ENCODE measurements at places on chromosomes 11 and 22.

- no peak for DNase-seq
Observed at GRCh38 chr22:23553924-23554870, 25.9 kb downstream of the IGLL1 start.

- DNase-seq: no peak
Observed at GRCh38 chr11:128625746-128626145, 38.4 kb upstream of the ETS1 start.

DNA sequence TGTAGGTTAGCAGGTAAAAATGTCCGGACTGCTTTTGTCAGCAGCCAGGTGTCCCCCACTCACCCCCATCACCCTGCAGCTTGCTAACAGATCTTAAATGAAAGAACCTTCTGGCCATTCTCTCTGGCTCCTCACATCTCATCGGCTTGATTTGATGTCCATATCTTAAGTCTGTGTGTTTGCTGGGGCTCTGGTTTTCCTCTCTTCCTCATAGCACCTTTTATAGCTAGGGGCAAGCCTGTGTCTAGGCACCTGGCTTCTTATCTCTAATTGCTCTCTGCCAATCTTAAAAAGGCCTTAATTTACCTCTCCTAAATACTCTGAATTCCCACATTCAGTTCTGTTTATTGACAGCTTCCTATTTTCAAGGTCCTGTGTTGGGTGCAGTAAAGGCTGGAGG is 72.0 kb downstream of the ARHGAP42 start:
- DNase-seq: no peak

GRCh38 chr11:94546886-94547285 is 3.2 kb downstream of the FUT4 start:
- DNase-seq: peak; percentile 21

GRCh38 chr22:31141551-31141950 is 1.2 kb upstream of the PLA2G3 start:
- no peak for DNase-seq

- no peak for DNase-seq
Observed at GRCh38 chr11:30329150-30329940, 6.4 kb downstream of the ARL14EP start.

GRCh38 chr11:68666849-68667248 is 17.5 kb upstream of the GAL start:
- DNase-seq: no peak

DNA sequence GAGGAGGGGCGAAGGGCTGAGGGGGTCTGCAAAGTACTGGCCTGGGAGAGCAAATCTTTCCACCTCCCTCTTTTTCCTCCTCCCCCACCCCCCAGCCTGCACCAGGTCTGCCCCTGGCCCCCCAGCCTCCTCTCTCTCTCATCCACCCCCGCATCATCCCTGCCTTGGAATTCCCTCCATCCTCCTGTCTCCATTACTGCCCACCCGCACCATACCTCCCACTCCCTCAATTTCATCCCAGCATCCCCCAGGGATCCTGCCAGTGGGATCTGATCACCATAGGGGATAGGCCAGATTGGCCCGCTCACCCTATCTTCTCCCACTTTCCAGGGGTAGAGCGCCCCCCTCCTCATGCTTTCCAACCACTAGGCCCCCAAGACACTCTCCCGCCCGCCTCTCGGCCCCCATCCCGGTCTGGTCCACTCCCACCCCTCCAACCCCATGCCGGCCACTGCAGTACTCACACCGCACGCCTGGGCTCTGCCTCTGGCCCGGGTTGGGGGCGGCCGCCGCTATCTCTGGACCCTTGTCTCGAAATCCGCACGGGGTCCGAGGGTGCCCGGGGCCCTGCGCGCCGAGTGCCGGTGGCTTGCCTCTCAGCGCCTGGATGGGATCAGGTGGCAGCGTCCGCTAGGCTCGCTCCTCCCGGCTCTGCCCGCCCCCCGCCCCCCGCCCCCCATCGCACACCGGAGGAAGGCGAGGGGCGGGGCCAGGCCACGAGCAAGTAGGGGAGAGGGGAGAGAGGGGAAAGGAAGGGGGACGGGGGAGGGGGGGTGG is at the start of gene GAL3ST3:
Gene GAL3ST3, minus strand, starts transcription at position 615 of the 777 bp plus-strand sequence. CDS start 3,746 bp downstream, outside the sequence.
- DNase-seq: no peak

- no peak for DNase-seq
Observed at GRCh38 chr11:38788561-38788960, 2190.5 kb upstream of the RAG2 start.

- peak; percentile 40 for DNase-seq
Observed at GRCh38 chr22:23536821-23537345, 43.2 kb downstream of the IGLL1 start.

DNA sequence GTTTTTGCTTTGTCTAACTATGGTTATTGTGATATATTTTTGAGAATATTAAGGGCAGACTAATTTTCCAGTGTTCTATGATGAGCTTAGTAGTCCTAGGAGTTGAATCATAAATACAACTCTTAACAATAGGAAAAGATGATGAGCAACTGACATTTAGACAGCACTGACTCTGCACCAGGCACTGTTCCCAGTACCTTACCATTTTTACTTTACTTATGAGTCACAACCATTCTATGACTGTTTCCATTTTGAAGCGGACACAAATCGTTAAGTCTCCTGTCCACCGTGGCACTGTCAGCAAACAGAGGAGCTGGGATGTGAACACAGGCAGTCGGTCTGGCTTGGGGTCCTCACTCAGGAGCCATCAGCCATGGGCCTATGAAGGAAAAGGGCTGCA is 3.4 kb upstream of the SCGB2A2 start:
- no peak for DNase-seq

DNA sequence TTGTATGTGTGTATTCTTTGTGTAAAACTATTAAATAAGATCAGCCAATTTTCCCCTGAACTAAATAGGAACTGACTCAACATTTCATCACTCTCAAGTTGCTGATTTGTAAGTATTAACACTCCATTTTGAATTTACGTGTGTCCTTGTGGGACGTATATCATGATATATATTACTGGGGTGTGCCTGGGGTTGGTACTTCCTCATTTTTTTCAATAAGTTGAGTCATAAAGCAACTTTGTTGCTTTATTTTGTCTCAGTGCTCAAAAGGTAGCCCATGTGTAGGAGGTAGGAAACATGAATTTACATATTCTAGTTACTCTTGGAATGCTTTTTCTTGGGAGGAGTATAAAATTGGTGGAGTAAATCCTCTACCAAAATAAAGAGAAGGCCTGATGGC is 193.9 kb upstream of the RAG2 start:
- DNase-seq: no peak

- DNase-seq: peak; percentile 20
Observed at GRCh38 chr11:8593455-8593854, 573 bp downstream of the STK33 start.

DNA sequence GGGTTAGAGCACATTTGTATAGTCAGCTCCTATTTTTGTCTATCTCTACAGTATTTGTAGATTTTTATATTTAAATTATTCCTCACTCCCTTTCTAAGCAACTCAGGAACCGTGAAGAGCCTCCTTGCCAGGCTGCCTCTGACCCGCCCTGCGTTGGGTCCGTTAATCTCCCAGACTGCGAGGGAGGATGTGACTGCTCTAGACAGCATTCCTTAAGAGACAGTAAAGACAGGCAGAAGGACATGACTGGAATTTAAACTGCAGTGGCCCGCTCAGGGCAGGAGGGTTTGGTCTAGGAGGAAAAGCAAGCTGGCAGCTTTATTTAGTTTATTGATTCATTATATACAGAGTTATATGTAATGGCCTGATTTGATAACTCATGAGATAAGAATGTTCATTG is 413.7 kb downstream of the TMEM135 start:
- no peak for DNase-seq

- no peak for DNase-seq
Observed at GRCh38 chr11:71223081-71223405, 29.3 kb downstream of the SHANK2 start.

DNA sequence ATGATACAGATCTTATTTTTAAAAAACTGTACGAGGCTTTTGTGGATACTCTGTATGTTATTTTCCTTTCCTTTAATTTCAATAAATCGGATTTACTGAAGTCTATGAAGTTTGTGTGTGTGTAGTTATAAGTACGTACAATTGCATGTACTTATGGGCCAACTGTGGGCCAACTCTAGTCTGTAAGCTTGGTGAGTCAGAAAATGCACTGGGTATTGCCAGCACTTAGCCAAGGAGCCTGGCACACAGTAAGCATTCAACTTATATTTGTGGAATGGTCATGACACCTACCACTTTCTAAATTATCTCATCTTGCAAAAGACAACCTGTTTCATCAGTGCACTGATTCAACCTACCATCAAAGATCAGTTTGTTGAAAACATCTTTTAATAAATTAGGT is 32.6 kb downstream of the THAP12 start:
- no peak for DNase-seq

DNA sequence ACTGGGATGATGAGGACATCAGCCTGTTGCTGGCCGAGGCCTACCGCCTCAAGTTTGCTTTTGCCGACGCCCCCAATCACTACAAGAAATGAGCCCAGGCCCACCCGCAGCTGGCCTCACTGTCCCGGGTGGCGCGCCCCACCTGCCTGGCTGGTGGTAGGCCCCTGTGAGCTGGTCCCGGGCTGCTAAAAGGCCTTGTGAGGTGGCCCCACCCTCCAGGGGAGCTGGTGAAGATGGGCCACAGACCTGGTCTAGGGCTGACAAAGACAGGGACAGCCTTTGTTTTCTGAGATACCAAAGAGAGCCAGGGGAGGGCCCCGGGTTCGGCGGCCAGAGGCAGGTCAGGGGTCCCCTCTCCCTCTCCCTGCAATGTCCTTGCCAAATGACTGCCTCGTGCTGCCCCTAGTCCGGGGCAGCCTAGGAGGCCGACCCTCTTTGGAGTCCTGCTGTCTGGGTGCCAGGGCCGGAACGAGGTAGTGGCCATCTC is 411.1 kb downstream of the TBC1D22A start:
- DNase-seq: no peak

DNA sequence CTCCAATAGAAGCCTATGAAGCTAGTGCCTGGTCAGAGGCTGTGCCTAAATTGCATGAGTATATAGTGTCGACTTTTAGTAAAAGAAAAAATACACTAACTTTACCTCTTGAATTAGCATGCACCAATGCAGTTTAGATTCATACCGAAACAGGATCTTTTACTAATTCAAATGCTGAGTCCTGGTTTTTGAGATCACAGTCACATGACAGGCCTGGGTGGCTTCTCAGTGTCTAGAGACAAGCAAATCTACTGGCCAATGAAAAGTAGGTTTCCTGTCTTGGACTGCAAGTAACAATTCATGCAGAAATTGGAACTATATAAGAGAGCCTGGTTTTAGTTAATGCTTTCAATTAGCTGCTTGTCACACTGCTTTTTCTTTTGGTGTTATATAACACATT is 7.2 kb downstream of the ARHGEF12 start:
- no peak for DNase-seq

DNA sequence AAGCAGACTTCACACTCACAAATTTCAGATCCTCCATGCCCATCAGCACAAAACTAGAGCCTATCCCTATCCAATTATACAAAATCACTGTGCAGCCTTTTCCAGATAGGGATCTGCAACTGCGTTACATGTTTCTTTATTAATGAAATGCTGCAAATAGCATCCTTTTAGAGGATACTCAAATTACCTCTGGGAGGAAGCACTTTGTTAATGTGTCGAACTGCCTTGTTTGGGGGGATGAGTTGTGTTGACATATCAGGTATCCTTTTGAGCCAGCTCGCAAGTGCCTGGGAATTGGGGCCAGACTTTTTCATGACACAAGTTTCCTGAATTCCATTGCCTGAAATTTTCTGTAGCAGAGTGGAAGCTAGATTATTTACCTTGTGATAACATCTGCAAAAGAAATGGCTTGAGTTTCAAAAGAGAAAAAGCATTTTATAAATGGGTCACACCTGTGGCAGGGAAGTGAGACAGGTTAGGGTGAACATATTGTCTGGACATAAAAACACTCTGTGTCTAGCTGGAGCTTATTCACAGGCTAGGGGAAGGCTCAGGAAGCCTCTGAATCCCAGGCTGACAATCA is 299.1 kb upstream of the MTNR1B start:
- peak; percentile 42 for DNase-seq

- peak; percentile 89 for DNase-seq
Observed at GRCh38 chr11:126082251-126083109, 19.8 kb upstream of the CDON start.

DNA sequence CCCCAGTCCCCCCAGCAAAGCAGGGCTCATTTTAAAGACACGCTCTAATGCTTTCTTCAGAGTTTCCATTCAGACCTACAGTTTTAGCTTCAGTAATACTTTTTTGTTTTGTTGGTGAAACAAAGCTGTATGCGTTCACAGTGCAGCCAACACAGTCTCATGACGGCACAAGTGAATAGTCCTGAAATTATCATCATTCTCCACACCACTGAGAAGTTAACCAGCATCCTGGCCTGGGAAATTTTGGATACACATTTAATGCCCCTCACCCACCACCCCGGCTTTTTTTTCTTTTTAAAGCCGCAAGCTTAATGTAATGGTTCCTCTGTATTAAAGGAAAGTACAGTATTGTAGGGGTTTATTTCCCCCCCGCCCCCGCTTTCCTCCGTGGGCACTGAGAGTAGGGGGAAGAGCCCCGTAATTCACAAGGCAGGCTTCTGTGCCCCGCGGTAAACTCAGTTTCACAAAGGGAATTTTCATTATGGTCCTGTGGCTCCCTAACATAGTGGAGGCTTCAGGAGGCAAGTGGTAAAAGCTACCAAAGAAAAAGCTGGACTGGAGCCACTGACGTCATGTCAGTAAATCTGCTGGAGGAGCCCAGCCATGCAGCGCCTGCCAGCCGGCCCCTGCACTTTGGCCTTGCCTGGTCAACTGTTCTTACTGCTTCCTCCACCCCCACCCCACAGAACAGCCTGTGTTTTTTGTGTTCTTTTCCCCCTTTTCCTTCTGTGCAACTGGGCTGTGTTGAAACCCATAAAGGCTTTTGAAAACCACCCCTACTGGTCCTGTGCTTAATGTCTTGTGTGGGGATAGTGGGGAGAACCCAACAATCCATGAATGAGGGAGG is 18.2 kb downstream of the TEAD1 start:
- DNase-seq: no peak

GRCh38 chr11:68827733-68828132 is 14.0 kb downstream of the CPT1A start:
- DNase-seq: no peak

DNA sequence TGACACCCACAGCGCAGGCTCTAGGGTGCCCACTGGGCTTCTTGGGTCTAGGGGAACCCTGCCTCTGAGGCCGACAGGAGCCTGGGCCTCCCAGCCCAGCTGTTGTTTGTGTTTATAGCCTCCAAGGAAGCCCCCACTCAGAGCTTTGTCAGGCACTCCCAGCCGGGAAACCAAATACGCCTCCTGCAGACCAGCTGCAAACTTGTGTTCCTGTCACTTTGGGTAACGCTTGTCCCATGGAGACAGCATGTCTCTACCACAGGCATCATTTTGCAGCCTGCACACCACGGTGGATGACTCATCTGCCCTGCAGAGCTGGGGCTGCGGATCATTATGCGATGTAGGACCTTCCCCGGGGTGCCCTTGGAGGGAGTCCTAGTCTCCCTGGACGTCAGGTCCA is 40.6 kb upstream of the CRYBB3 start:
- DNase-seq: no peak

- no peak for DNase-seq
Observed at GRCh38 chr22:35445933-35446332, 46.0 kb downstream of the MCM5 start.

- DNase-seq: no peak
Observed at GRCh38 chr11:31725176-31725575, 85.9 kb downstream of the PAX6 start.

- DNase-seq: peak; percentile 37
Observed at GRCh38 chr11:6323291-6323905, 3.1 kb upstream of the CAVIN3 start.
